Immature natural killer cell (primary cell): ENCODE measurements at places on chromosomes 11 and 22. TPM values are rescaled to one million over a fixed set of nuclear protein-coding genes. Genes with fewer than 3 reads are reported as not detected.
A peak's percentile ranks its signal among the peaks of the same experiment; 100 is the strongest.

USP2 gene
- polyA plus RNA-seq: not detected

SLC29A2 gene
- not detected for polyA plus RNA-seq

MMP20 gene
- not detected for polyA plus RNA-seq

SIK2 gene
- 0.13 TPM for polyA plus RNA-seq

OR51B2 gene
- polyA plus RNA-seq: not detected

- DNase-seq: no peak
Observed at GRCh38 chr11:64741375-64742086, 2.4 kb downstream of the RASGRP2 start.

- no peak for DNase-seq
Observed at GRCh38 chr11:92453055-92453454, 228.4 kb downstream of the FAT3 start.

DNA sequence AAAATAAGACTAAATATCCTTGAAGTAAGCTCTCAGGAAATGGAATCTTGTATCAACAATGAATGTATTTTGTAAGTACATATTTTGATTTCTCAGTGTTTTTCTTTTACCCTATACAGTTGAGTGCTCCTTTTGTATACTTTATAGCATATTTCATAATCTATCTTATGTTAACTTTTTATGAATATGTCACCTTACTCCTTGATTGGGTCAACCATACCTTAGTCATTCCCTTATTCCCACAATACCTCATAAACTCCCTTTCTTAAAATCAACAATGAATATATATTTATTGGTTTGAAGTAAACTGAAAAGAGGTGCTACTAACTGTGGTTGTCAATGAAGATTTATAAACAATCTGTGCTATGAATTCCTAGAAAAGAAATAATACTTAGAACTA is 686.2 kb downstream of the METTL15 start:
- DNase-seq: no peak

DNA sequence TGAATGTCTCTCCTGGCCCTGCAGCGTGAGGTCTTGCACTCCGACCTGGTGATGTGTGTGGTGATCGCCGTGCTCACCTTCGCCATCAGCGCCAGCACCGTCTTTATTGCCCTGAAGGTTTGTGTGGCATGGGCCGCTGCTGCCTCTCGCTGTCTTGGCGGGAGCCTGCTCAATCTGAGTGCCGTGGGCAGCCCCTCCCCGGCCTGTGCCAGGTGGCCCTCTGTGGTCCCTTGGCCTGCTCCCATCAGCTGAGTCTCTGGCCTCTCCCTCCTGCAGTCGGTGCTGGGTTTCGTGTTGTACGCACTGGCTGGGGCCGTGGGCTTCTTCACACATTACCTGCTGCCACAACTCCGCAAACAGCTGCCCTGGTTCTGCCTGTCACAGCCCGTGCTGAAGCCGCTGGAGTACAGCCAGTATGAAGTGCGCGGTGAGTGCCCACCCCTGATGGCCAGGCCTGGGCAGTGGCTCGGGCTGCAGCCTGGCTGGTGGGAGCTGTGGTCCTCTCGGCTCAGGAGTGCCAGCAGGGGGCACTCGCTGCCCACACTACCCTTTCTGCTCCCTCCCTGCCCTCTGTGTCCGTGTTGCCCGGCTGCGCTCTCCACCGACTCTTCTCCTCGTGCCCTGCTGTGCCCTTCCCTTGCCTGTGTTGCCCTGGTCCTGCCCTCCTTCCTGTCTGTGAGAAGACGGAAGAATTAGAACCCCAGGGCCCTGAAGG is 10.2 kb downstream of the PCNX3 start:
- DNase-seq: peak; percentile 76

GRCh38 chr22:35746946-35747703 is 29.5 kb downstream of the APOL5 start:
- DNase-seq: no peak

GRCh38 chr22:23278883-23279675 is 98.8 kb downstream of the BCR start:
- DNase-seq: peak; percentile 83

DNA sequence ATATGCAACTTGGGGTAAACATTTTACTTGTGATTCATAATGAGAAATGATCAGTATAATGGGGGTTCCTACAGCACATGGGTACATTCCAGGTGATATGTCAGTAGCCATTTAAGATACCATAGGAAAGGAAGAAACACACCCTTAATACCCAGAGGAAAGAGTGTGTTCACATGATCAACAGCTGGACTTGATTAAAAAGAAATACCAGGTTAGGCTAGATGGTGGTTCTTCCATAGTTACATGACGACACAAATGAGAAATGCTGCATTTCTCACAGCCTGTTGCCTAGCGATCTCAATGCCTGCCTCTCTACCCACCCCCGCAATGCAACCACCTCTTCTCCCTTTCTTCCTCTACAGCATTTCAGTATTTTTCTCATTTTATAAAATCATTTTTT is 96.8 kb downstream of the TTC28 start:
- DNase-seq: no peak

GRCh38 chr11:94545264-94546161 is 1.8 kb downstream of the FUT4 start:
- no peak for DNase-seq

DNA sequence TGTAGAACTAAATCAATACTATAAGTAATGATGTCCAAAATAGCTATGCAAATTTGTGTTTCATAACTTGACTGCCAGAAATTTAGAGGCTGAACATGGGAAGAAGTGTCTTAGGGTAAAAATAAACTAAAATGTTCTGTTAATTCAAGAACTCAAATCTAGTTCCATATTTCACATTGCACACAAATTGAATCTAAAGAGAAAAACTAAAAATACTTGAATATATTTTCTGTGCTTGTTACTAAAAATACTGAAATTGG is 43.5 kb downstream of the FANCF start:
- DNase-seq: no peak

- no peak for DNase-seq
Observed at GRCh38 chr11:72305891-72306585, 62.1 kb upstream of the PHOX2A start.

DNA sequence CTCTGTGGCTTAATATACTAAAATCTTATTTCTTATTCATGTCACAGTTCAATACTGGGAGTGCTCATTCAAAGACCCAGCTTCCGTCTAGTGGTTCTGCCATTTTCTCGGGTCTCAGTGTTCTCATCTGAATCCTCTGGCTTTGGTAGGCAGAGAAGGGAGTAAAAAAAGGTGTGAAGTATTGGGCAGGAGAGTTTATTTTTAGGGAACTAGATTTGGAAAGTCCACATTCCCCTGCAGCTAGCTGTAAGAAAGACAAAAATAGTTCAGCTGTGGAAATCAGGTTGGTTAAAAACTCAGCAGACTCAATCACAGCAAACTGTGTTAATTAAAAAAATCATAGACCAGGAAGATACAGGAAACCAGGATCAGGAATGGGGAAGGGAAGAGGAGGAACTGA is 4.1 kb upstream of the LYVE1 start:
- DNase-seq: no peak
